ENCODE measurements at places on chromosomes 5 and 9.

DNA sequence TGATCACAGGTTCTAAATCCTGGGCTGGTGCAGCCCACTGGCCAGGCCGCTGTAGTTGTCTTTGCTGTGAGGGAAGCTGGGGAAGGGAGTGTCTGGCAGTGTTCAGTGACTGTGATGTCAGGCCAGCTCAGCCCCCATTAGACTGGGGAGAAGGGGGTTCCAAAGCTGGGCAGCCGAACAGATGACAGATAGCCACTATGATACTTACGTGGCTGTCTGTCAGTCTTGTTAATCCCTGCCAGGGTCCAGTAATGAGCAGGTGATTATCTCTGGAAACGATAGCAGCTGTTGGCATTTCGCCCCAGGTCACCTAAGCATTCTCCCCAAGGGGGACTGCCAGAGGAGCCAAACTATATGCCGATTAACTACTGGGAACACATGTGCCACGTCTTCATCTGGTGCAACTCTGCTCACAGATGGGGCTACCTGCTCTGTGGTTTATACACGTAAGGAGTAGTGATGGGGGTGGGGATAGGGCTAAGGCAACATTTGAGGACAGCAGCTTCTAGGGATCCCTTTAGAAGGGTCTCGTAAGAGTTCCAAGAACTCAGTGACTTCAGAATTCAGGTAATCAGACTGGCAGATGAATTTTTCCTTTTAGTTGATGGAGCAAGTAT, 396.3 kb downstream of the KDM4C start:
- DNase-seq, result no peak

- DNase-seq, result no peak
These were observed 30.7 kb upstream of the AUH start for GRCh38 chr9:91392435-91392834.

GRCh38 chr5:157180374-157181264, at the start of gene ITK:
Gene ITK, plus strand, starts transcription at chr5:157180840. Its CDS starts 138 bp downstream, at chr5:157180978.
- DNase-seq, result no peak

- no peak for DNase-seq
These were observed 3.3 kb downstream of the NR5A1 start for GRCh38 chr9:124503713-124504529.

GRCh38 chr9:78316166-78316892, 19.4 kb downstream of the PSAT1 start:
- no peak for DNase-seq

- no peak for DNase-seq
These were observed 44.8 kb upstream of the C9orf72 start for GRCh38 chr9:27618066-27618465.

- DNase-seq, result no peak
These were observed 455.1 kb downstream of the CDH18 start for GRCh38 chr5:19532936-19533335.

DNA sequence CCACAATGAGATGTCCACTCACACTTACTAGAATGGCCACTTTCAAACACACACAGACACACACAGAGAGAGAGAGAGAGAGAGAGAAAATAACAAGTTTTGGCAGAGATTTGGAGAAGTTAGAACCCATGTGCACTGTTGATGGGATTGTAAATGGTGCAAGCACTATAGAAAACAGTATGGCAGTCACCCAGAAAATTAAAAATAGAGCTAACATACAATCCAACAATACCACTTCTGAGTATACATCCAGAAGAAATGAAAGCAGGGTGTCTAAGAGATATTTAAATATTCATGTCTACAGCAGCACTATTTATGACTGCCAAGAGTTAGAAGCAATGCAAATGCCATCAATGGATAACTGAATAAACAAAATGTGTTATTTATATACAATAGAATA, 359.9 kb upstream of the COX7C start:
- DNase-seq, result no peak

DNA sequence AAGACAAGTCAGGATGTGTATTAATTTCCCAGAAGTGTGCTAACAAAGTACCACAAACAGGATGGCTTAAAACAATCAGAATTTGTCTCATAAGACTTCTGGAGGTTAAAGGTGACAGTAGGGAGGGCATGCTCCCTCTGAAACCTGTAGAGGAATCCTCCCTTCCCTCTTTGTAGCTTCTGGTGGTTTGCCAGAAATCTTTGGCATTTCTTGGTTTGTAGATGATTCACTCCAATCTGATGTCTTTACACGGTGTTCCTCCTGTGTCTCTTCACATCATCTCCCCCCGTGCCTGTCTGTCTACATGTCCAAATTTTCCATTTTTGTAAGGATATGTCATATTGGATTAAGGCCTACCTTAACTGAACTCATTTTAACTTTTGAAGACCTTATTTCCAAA, 471.5 kb downstream of the ZNF608 start:
- DNase-seq, result no peak

GRCh38 chr5:127928053-127928452, 155.5 kb upstream of the SLC12A2 start:
- no peak for DNase-seq

- DNase-seq, result no peak
These were observed 108.9 kb downstream of the ACTL7B start for GRCh38 chr9:108746864-108747263.

GRCh38 chr9:90851444-90851843, 49.8 kb downstream of the SYK start:
- no peak for DNase-seq

DNA sequence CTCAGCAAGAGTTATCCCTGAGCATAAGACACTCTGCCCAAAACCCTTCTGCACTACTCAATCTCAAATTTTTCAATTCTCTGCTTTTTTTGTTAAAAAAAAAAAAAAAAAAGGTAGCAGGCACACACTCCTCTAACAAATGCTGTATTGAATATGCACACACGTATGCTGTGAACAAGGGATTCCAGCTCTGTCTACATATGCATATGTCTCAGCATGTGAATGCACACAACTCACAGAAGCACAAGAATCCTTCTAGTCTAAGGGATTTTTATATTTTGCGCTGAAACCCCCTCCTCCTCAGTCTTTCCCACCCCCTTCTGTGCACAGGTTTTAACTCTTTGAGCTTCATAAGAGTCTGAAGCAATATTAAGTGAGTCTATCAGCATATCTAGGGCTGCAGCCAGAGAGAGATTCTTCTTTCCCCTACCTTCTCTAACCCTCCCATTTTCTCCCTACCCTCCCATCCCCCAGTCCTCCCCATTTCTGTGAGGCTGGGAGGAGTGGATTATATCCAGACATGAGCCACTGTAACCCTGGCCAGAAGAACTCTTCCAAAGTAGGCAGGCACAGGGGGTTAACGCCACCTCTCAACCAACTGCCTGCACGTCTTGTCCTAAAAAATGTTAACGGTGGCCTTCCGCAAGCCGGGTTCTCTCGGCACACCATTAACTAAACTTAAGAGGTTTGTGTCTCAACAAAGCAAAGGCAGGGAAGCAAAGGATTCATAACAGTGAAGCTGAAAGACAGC, 1.0 kb downstream of the GABRB2 start:
- DNase-seq, result no peak

- DNase-seq, result no peak
These were observed 21.8 kb upstream of the RNF145 start for GRCh38 chr5:159231167-159231566.

- no peak for DNase-seq
These were observed 143.0 kb upstream of the TARS1 start for GRCh38 chr5:33297760-33298216.

DNA sequence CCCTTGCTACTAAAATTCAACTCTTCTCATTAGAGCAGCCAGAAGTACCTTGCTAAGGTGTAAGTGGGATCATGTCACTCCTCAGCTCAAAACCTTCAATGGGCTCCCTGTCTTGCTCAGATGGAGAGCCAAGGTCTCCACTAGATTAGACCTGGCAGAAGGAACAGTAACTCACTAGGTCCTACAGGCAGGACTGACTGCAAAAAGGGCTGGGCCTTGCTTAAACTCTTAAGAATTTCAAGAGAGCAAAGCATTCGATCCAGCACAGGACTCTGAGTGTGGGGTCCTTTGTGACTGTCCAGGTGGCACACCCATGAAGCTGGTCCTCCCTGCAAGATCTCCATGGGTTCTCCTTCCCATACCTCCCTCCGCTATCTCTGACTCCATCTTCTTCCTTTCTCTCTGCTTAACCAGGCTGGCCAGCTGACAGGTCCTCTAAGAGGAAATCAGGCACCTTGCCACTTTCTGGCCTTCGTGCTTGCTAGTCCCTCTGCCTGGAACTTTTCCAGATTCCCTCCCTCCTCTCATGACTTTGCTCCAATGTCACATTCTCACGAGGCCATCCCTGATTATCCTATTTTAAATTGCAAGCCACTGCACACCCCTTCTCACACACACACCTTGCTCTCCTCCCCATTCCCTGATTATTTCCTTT, 70.2 kb downstream of the BASP1 start:
- no peak for DNase-seq

DNA sequence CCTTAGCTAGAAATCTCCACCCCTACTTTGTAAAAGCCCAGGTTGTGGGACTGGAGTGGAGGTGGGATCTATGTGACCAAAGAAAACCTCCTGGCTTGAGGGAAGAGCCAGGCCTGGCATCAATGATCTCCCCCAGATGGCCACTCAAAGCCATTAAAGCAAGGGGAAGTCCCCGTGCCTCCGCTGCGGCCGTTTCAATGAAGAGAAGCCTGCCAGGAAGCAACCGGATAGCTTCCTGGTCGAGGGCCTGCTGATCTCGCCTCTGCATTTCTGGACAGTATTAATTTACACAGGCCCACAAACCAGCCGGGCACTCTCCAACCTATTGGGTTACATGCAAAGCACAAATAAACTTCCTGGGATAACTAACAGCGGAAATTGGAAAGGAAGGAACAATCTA, 160.5 kb upstream of the MSX2 start:
- no peak for DNase-seq

DNA sequence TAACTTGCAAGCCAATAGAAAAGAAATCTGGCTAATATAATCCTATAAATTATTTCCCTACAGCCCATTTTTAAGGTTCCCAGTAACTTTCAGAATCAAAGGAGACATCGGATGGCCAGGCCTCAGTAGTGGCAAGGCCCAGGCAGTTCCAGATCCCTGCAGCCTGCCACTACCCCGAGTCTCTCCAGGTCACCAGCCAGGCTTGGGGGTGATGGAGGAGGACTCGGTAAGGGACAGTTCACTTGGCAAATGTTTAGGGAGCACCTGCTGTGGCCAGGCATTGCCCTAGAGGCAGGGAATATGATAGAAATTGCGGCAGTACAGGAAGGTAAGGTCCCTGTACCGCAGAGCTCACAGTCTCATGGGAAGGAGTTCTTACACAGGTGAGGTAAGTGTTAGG, 15.2 kb upstream of the LTC4S start:
- no peak for DNase-seq

DNA sequence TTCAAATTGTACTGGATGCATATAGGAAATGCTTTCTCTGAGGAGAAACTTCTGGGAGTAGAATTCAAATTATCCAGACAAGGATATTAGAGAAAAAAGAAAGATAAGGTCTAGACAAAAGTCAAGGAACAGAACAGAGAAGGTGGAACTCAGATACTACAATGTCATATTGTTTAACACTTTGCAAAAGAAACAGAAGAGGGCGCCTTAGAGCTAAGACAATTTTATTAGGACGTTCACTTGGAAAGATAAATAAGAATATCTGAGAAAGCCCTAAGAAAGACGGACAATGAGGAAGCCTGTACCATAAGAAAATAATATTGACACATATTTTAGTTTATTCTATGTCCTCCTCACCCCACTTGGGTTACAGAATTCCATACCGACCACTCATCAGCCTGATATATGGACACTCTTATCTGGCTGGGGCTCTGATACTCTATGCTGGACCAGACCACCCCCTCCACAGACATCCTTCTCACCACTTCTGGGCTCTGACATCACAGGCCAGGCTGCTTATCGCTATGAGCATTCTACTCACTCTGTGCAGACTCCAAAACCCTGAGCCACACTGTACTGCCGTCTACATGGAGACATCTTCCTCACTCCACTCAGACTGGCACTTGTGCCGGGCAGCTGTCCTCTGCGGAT, 9.1 kb upstream of the AK3 start:
- no peak for DNase-seq

GRCh38 chr9:22067196-22067595, 58.1 kb upstream of the CDKN2B start:
- no peak for DNase-seq

DNA sequence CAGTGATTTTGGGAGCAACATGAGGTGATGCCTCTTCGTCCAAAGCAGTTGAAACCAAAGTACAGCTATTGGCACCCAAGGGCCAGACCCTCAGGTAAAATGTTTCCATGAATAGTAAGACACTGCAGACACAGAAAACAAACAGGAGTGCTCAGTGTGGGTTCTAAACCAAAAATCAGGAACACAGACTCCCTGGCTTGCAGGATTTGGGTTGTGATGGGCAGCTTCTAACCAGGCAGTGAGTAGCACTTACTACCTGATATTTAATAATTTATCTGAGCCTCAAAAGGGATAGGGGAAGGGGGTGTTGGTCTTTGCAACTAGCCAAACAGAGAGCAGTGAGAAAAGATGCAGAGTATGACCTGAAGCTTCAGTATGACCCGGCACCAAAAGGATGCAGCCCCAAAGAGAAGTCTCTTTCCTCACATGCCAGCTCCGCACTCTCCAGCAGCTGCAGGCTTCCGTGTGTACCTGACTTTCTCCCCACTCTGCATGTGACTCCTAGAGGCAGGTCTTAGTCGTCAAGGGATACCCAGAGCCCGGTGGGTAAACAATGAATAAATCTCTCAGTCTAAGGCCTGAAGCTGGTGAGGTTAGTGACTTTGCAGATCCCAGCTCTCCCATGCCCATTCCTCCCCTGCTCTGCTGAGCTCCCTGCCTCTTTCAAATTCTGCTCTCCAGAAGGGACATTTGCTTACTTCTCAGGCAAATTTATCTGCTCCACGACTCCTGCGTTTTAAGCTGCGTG, 105.4 kb upstream of the SPOCK1 start:
- DNase-seq, result peak; percentile 83

DNA sequence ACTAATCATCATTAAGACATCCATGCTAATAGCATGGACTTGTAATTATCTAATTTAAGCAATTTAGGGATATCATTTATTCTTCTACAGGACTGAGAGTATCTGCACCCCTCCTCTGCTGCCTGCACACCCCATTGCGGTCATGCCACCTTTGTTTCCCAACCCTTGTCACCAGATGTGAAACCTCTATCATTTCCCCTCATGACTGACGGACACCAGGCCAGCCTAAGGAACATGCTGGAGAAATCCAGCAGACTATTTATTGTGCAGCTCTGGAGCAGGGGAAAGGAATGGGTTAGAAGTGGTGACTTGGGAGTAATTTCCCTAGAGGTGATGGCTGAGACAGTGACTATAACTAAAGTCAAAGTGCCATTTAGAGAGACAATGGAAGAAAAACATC, 40.7 kb downstream of the UGCG start:
- no peak for DNase-seq

- no peak for DNase-seq
These were observed 51.1 kb downstream of the STARD4 start for GRCh38 chr5:111461255-111461671.
